ENCODE measurements at places on chromosomes 1 and 21. TPM values are rescaled to one million over a fixed set of nuclear protein-coding genes. Genes with fewer than 3 reads are reported as not detected.
A peak's percentile ranks its signal among the peaks of the same experiment; 100 is the strongest.

DNA sequence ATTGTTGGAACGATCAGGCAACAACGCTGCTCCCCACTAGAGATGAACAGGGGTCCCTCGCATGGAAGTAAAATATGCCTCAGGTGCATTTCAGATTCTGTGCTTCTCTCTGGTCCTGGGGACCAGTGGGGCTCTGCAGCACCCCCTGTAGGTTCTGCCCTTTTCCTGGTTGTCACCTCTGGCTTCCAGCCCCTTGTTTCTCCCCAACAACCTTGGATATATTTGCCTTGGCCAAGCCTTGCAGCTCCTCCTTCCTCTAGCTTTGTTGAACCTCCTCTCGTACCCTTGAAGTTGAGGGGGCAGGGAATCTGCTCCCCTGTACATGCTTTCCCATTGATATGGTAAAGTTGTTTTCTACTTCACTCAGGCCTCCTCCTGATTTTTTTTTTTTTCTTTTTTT lies 5.4 kb upstream of the RGSL1 start:
- H3K4me1 ChIP-seq, result no peaks in the 10 kb centered on the region
- H3K36me3 ChIP-seq, result no peaks in the 10 kb centered on the region
- H3K27me3 ChIP-seq, result no peaks in the 10 kb centered on the region
- DNase-seq, result no peak

- no peak for DNase-seq
- peak overlapping the region; percentile 84 for H3K4me3 ChIP-seq
- H3K27ac ChIP-seq, result peak overlapping the region; percentile 94
- H3K36me3 ChIP-seq, result no peaks in the 10 kb centered on the region
- no peaks in the 10 kb centered on the region for H3K27me3 ChIP-seq
Measured at GRCh38 chr1:150973836-150974579, 627 bp downstream of the CERS2 start.

DNA sequence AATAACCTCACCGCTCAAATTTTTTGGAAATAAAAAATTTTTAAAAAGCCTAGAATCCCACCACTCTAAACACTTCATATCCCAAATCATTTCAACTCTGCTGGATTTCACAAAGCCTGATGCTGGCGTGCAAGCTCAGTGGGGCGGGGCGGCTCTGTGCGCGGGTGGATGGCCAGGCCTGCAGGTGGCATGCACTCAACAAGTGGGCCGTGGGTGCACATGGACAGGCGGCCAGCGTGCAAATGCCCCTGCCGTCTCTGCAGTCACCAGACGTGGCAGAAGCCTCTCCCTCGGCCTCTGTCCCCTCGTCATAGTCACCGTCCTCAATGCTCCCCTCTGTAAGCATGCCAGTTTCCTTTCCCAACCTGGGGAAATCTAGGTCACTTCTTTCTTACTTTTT lies 6.6 kb upstream of the PDE9A start:
- H3K4me1 ChIP-seq, result no peaks in the 10 kb centered on the region
- H3K27ac ChIP-seq, result no peak overlapping the region
- no peaks in the 10 kb centered on the region for H3K27me3 ChIP-seq
- no peak for DNase-seq
- H3K4me3 ChIP-seq, result no peak overlapping the region

The CCDC17 gene
- total RNA-seq, result 0.39 TPM

The DEPDC1 gene
- 1.4 TPM for total RNA-seq
